ENCODE measurements at places on chromosomes 4 and X. TPM values are rescaled to one million over a fixed set of nuclear protein-coding genes. Genes with fewer than 3 reads are reported as not detected.

The SMARCA1 gene
- 14.1 TPM for total RNA-seq

The SMR3B gene
- not detected for total RNA-seq

DNA sequence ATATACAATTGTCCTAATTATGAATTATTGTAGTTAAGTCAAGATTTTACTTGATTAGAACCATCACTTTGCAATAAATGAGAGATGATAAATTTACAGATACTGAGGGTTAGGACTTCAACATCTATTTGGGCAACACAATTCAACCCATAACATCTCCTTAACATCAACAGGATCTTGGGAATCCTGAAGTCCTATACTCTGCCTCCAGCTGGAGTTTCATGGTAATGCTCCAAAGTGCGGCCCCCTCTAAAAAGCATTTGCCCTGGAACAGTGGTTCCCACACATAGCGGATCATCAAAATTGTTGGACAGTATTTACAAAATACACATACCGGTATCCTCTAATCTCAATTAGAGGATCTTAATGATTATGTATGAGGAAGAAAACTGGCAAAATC is 618.6 kb downstream of the CENPC start:
- DNase-seq, result no peak

DNA sequence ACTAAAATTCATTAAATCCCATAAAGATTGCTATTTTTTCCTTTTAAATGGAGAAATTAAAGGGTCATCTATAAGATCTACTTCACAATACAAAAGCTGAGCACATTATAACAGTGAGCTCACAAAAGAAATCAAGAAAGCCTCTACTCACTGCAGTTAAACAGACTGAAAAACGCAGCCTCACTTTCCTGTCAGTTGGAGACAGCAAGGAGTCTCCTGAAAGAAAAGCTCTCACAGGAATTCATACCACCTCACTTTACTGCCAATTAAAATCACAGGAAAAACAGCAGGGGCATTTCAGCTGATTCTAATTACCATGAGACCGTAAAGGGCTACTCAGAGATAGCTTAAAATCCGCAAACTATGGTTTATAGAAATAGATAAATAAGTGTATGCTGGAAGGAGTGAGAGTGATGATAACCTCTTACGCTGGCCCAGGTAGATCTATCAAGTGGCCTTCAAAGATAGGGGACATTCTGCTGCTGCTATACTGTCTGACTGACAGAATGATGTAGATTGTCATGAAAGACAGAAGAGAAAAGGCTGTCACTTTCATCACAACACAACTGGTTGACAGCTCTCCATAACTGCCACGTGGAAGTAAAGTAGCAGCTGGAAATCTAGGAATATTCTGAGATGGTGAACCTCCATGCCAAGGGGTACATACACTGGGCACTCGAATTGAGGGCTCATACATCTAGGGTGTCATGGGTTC is 1333.7 kb upstream of the DIAPH2 start:
- DNase-seq, result no peak

- no peak for DNase-seq
Measured at GRCh38 chr4:3612281-3612680, 80.1 kb upstream of the LRPAP1 start.

- no peak for DNase-seq
Measured at GRCh38 chr4:85151371-85151770, 184.9 kb upstream of the WDFY3 start.
